ENCODE measurements at places on chromosomes 13 and 19.

- DNase-seq = no peak
These were observed 40.3 kb downstream of the ERICH6B start for GRCh38 chr13:45575146-45575829.

GRCh38 chr13:86377451-86377850 lies 578.2 kb upstream of the SLITRK6 start:
- no peak for DNase-seq

GRCh38 chr13:105334211-105334610 lies 1201.3 kb downstream of the EFNB2 start:
- no peak for DNase-seq

DNA sequence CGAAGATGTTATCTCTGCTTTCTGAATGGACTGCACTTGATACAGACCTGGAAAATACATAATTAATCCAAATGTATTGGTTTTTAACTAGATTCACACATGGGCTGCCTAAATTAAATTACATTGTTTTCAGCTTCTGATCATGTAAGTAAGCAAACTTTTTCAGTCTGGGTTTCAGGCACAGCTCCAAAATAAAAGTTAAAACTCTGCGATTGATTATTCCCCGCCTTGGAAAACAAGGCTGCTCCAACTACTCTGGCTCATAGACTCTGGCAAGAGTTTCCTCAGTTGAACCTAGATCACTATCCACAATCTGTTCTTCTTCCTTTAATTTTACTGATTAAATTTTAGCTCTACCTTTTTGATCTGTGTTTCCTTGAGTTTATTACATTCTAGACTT lies 526.0 kb upstream of the SPRY2 start:
- DNase-seq = no peak

DNA sequence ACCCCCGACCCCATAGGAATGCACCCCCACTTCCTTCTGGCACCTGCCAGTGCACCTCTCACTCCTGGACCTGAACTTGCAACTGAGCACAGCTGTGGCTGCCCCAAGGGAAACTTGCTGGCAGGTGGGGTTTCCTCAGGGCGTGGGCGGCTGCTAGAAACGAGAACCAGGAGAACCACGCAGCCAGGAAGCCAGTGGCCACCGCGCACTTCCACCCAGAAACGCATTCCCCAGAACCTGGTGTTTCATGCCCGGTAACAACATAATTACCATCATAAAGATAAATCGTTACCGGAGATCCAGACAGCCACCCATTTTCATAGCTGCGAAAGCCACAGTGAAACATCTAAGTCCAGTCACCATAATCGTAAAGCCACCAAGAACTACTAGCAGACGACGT lies 75.2 kb upstream of the C13orf46 start:
- peak; percentile 67 for DNase-seq

DNA sequence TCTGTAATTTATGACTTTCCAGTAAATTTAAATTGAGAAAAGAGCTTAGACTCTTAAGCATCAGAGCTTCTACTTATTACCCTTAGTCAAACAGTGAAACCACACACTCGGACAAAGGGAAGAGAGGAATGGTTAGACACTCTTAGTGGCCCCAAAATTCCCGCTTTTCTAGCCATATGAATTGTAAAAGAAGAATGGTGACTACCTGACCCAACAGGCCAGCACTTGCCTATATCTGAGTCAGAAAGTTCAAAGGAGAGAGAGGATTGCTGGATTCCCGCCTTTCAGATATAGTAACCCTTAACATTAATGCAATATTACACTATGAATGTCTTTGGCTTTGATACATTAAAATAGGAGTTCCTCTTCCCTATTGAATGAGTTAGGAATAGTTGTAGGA lies 317.3 kb downstream of the PCDH17 start:
- DNase-seq = no peak

- no peak for DNase-seq
These were observed 12.3 kb upstream of the SACS start for GRCh38 chr13:23445794-23446193.

- no peak for DNase-seq
These were observed 41.9 kb downstream of the ERICH4 start for GRCh38 chr19:41484822-41485221.

GRCh38 chr13:46404733-46405100 lies 17.7 kb upstream of the RUBCNL start:
- no peak for DNase-seq

- DNase-seq = no peak
These were observed 32.0 kb upstream of the TUBGCP3 start for GRCh38 chr13:112619730-112620631.
